ENCODE measurements at places on chromosomes 7 and 10.

- DNase-seq, result no peak
Measured at GRCh38 chr10:98307916-98308541, 40.0 kb upstream of the LOXL4 start.

DNA sequence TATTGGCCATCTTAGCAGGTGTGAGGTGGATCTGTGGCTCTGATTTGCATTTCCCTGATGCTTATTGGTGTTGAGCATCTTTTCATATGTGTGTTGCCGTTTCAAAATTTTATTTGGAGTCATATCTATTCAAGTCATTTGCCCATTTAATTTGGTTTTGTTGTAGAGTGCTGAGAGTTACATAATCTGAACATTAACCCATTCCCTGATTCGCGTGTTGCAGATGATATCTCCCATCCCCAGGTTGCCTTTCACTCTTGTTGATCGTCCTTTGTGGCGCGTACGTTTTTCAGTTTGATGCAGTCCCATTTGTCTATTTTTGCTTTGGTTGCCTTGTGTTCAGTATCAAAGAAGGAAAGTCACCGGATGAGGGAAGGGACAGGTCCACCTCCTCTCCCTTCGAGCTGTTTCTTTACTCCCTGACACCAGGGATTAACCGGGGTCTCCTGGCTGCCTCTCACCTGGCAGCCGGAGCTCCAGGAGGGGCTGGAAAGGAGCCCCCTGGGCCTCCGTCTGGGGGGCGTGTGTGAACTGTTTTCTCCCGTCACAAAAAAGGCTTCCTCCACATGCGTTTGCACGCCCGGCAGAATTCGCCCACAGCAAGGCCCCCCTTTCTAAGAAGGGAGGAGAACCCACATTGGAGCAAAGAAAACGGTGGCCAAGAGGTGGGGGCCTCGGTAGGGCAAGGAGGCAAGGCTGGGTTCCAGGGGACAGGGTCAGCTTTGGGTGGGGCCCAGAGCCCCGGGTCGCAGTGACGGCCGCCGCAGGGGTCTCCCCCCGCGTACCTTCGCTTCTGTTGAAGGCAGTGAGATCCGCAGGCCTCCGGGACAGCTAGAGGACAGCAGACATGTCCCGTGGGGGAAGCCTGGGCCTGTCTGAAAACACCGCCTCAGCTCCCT, 8.3 kb downstream of the MNX1 start:
- DNase-seq, result no peak

- no peak for DNase-seq
Measured at GRCh38 chr10:128018236-128018635, 108.0 kb downstream of the MKI67 start.

DNA sequence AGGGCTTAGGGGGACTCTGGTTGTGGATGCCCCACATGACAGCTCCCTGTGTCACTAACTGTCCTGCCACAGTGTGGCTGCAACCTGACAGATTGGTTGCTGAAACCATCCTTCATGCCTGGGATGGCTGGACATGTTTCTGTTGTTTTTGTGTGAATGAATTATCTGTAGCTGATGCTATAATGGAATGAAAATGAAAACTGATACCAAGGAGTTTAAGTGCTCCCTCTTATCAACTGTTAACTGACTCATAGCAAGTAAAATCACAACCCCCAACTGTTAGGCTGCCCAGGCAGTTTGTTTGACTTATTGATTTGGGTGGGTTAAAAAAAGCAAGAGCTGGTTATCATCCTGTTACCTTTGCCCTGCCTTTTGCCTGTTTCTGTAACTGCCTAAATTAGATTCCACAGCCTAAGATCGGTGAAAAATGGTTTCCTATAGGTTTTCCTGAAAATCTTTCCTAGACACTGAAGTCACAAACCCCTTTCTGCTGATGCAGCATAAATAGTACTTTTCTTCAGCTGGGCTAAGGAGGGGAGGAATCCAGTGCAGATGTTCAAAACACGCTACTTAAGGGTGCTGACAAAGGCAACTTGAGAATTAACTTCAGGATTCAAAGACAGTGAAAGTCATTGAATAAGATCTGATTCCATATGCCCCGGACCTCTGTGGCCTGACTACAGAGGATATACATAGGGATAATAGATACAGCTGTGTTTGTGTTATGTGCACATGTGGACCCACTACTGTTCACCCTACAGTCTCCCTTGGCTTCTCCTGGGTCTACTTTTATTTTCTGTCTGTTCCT, 5.7 kb downstream of the FRAT2 start:
- no peak for DNase-seq

- no peak for DNase-seq
Measured at GRCh38 chr10:98316661-98317060, 48.7 kb upstream of the LOXL4 start.

- no peak for DNase-seq
Measured at GRCh38 chr10:13767676-13768178, 181.0 kb downstream of the PRPF18 start.

DNA sequence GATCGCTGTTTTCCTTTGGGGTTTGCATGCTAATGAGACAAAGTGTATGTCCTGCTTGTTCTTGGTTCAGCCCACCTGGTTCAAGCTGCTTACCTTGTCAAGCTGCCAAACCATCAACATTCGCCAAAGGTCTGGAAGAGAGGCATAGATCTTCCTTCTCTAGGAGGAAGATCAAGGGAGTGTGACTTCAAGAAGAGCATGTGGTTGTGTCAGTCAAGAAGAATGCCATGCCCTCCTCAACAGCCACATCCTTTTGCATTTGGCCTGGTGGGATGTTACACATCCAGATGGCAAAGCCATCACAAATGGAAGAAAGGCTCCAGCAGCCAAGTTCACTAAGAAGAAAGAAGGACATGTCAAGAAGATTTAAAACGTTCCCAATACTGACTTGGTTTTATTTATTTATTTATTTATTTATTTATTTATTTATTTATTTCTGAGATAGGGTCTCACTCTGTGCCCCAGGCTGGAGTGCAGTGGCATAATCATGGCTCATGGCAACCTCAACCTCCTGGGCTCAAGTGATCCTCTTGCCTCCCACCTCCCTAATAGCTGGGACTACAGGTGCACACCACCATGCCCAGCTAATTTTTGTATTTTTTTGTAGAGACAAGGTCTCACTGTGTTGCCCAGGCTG, 5.1 kb upstream of the PIP4K2A start:
- no peak for DNase-seq

- no peak for DNase-seq
Measured at GRCh38 chr10:71277914-71278665, 41.0 kb upstream of the SLC29A3 start.

GRCh38 chr7:14747701-14748100, 154.8 kb downstream of the DGKB start:
- DNase-seq, result no peak

DNA sequence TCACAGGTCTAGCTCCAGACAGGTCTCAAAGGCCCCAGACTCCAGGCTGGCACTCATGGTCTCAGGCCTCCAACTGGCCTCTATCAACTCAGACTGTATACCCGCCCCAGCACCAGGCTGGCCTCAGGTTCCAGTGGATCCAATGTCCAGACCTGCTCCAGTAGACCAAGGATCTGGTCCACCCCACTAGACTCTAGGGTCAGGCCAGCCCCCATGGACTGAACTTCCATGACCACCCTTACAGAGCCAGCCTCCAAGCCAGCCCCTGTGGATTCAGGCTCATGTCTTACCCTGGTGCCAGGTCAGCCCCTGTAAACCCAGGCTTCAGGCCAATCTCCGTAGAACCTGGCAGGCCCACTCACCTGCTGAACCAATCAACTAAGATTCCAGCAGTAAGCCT, 16.8 kb upstream of the GNAT3 start:
- no peak for DNase-seq

DNA sequence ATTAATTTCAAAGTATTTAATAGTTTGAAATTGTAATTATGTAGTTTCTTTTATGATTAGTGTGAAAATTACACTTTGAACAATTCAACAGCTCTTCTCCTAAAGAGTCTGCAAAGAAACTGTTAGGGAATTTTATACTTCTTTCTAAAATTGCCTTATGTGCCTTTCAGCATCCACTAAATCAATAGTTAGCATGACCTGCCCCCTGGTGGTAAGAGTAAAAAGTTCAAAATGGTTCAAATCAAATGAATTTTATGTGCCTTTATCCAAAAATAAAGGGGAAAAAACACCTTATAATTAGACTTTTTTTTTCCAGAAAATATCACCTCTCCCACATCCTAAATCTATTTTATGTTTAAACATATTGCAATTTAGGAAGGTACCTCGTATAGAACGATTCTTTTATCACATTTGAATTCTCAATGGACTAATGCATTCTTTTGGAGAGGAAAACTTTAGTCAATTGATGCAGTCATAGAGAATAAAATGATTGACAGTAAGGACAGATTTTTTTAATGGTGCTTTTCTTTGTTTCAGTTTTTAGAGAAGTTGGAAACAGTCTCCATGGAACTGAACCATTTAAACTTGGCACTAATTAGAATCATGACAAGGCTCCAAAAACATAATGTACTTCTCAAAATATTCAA, 163.7 kb downstream of the SEMA3D start:
- peak; percentile 37 for DNase-seq

DNA sequence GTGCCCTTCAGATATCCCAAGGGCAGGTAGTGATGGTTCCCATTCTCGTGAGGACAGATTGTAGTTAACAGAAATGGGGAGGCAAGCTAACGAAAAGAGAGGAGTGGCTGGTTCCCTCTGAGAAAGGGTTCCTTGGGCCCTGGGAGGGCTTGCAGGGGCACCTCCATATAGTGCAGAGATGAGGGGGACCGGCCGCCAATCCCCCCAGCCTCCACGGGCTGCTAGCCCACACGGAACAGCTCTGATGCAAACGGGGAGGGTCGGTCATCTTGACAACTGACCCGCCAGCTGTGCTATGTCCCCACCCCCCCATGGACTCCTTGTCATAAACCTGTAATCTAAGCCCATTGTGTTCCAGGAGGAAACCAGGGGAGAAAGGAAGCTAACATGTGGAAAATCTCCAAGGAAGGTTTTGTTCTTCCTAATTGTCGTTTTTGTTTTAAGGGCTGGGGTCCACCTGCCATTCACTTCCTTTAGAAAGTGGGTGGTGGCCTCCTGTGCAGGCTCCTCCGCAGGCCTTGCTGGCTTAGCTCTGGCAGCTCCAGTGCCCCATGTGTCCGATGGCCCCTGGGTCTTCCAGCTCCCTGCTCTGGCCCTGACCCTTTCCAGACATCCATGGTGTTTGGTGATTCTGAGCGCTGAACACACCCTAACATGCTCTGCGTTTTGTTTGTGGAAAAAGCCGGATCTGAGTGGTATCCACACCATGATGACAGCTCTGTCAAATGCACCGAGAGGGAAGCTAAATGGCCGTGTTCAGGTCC, 15.9 kb downstream of the ADCY1 start:
- no peak for DNase-seq

DNA sequence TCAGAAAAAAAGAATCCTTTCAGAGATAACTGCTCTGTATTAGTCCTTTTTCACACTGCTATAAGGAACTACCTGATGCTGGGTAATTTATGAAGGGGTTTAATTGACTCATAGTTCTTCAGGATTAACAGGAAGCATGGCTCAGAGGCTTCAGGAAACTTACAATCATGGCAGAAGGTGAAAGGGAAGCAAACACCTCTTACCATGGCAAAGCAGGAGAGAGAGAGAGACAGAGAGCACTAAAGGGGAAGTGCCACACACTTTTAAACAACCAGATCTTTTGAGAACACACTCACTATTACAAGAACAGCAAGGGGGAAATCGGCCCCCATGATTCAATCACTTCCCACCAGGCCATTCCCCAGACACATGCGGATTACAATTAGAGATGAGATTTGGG, 114.2 kb downstream of the TES start:
- no peak for DNase-seq
